ENCODE measurements at places on chromosomes 13 and 19. TPM values are rescaled to one million over a fixed set of nuclear protein-coding genes. Genes with fewer than 3 reads are reported as not detected.

DNA sequence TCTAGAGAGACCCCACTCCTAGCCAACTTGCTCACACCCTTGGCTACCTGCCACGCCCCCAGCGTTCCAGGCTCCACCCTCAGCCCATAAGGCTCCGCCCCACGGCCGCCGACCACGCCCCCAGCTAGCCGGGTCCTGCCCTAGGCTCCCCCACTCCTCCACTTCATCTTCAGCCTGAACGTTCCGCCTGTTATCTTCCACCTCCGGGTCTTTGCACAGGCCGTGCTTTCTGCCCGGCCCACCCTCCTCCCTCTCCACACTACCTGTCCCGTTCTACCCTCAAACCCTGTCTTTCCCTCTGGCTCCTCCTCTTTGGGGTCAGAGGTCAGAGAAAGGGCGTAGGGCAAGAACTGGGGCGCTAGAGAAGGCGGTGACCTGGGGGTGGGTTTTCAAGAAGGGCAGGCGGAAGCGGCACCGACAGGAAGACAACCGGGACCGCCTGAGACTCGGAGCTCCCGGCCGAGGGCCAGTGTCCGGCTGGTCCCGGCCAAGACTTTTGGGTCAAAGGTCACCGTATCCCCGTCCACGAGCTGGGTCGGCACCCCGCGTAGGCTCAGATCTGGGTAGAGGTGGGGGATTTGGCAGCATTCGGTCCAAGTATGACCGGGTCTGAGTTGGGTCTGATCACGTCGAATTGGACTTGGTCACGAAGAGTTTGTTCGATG is 2.2 kb downstream of the PDE4C start:
- no peaks in the 10 kb centered on the region for H3K36me3 ChIP-seq
- DNase-seq, result no peak
- H3K4me3 ChIP-seq, result peak overlapping the region; percentile 79
- peaks cover 13% of the 10 kb centered on the region for H3K27me3 ChIP-seq
- H3K4me1 ChIP-seq, result peaks cover 19% of the 10 kb centered on the region
- H3K27ac ChIP-seq, result peak overlapping the region; percentile 64

DNA sequence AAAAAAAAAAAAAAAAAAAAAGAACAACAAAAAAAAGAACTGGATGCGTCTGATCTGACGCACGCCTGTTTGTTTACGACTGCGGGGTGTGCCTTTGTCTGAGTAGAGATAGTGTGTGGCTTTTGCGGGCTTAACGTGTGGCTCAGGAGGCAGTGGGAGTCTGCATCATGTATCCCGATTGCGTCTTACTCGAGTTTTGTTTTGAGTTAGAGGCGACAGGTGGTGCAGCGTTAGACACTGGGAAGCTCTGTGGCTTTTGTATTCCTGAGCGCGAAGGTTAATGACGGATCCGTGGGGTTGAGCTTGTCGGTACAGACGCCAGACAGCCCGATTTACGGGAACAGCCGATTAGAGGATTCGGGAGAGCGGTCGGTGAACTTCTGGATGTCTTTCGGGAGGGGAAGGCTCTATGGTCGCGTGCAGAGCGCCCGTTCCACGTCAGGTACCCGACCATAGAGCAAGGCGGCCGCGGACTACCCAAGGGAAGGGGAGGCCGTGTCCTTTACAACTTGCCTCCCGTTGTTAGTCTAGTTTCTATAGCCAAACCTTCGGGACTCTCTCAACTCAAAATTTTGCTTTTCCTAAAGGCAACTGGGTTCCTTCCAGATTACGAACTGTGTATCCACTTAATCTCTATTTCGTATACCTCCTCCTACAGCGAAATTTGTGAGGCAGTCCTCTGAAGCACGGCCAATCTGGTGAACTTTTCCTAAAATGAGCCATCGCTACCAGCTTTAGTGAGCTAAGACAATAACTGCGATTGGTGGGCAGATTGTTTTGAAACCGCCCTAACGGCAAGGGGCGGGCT is 926 bp upstream of the HNRNPUL1 start:
- H3K27me3 ChIP-seq, result no peaks in the 10 kb centered on the region
- peaks cover 21% of the 10 kb centered on the region for H3K36me3 ChIP-seq
- peak overlapping the region; percentile 100 for H3K27ac ChIP-seq
- peaks cover 40% of the 10 kb centered on the region for H3K4me1 ChIP-seq
- DNase-seq, result peak; percentile 86

DNA sequence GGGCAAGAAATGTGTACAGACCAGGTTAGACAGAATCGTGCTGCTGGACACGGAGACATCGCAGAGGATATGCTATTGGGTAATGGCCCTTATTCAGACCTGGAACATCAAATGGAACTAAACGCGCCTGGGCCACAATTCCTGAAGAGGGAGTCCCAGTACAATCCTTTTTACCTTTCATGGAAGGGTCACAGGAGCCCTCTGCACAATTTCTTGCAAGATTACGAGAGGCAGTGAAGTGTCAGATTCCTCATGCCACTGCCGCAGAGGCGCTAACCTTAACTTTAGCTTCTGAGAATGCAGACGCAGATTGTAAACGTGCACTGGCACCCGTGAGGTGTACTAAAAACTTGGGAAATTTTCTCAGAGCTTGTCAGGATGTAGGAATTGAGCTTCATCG is 18.1 kb downstream of the CLEC4M start:
- no peak overlapping the region for H3K4me3 ChIP-seq
- DNase-seq, result no peak
- no peaks in the 10 kb centered on the region for H3K4me1 ChIP-seq
- no peak overlapping the region for H3K27ac ChIP-seq

DNA sequence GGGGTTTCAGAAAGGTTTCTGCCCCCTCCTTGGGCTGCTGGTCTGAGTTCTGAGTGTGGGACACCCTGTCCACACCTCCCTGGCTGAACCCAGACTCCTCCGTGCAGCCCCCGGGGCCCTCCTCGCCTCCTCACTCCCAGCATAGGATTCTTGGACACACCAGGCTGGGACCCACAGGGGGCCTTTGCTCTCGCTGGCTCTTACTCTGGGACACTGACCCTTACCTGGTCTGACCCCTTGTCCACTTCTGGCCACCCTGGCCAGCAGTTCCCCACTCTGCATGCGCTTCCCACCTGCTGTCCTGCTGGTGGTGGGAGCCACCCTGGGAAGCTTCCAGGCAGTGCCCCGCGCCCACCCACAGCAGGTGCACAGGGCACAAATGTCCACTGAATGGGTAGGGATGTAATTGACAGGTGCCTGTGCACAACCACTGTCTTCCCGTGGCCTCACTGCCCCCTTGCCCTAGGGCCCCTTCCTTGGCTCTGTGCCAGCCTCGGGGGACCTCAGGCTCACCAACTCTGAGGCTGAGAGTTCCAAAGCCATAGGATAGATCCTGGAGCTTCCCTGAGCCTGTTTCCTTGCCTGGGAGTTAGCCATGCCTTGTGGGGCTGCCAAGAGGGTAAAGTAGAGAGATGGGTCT is 7.0 kb upstream of the SLC25A42 start:
- DNase-seq, result no peak
- no peak overlapping the region for H3K27ac ChIP-seq
- H3K27me3 ChIP-seq, result no peaks in the 10 kb centered on the region
- H3K4me1 ChIP-seq, result no peaks in the 10 kb centered on the region

DNA sequence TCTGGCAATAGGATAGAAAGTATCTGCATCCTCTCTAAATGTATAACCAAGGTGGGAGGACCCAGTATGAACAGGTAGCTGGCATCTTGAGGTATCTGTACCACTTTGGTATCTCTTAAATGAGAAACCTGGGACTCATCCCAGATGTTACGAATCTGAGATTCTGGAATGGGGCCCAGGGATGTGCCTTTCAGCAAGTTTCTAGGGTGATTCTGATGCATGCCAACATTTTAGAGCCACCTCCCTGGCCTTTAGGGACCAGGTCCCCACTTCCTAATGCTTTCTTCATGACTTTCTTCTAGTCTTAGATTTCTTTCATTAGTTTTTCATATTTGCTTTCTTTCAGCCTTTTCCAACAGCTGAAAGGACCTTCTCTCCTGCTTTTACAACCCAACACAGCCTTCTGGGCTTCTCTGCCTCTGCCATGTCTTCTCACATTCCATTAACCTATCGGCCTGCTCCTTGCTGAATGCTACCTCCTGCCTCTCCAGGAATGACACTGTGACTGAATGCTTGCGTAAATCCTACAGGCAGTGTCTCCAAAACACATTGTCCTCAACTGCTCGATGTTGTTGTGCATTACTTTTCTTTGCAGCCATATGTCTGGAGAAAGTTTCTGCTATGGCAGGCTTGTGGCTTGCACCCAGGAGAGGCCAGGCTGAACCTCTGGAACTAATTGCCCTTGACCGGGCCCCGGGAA is 284.0 kb downstream of the DNAJC15 start:
- no peak overlapping the region for H3K4me3 ChIP-seq
- DNase-seq, result no peak
- no peaks in the 10 kb centered on the region for H3K36me3 ChIP-seq

GRCh38 chr13:40813667-40814454 is 24.4 kb downstream of the SLC25A15 start:
- no peak overlapping the region for H3K4me3 ChIP-seq
- no peak for DNase-seq
- no peak overlapping the region for H3K27ac ChIP-seq

- H3K36me3 ChIP-seq, result no peaks in the 10 kb centered on the region
- H3K4me1 ChIP-seq, result no peaks in the 10 kb centered on the region
- no peak for DNase-seq
- H3K27ac ChIP-seq, result no peak overlapping the region
- peaks cover 6% of the 10 kb centered on the region for H3K27me3 ChIP-seq
Observed at GRCh38 chr19:5865772-5866171, 4.6 kb downstream of the FUT5 start.

The FSD1 gene
- total RNA-seq, result 13.3 TPM

- H3K4me1 ChIP-seq, result peaks cover 3% of the 10 kb centered on the region
- H3K36me3 ChIP-seq, result no peaks in the 10 kb centered on the region
- no peak for DNase-seq
- H3K27me3 ChIP-seq, result peaks cover 15% of the 10 kb centered on the region
- H3K4me3 ChIP-seq, result no peak overlapping the region
Observed at GRCh38 chr13:91313581-91313980, 33.9 kb upstream of the MIR17HG start.

- DNase-seq, result no peak
- H3K4me1 ChIP-seq, result no peaks in the 10 kb centered on the region
Observed at GRCh38 chr13:21898945-21899344, 228.1 kb downstream of the FGF9 start.

DNA sequence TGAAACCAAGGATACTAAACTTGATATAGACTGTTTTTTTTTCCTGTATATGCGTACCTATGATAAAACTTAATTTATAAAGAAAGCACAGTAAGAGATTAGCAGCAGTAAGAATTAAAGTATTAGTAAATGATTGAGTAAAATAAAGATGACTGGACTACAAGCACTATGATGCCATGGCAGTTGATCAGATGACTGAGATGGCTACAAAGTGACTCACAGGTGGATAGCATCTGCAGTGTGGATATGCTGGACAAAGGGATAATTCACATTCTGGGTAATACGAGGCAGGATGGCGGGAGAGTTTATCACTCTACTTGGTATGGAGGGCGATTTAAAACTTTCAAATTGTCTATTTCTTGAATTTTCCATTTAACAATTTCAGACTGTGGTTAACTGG is 11.8 kb downstream of the HTR2A start:
- peaks cover 42% of the 10 kb centered on the region for H3K27me3 ChIP-seq
- no peak overlapping the region for H3K4me3 ChIP-seq
- DNase-seq, result no peak

The SGCG gene
- total RNA-seq, result 0.70 TPM

GRCh38 chr19:1905863-1906375 is 720 bp downstream of the ADAT3 start:
- DNase-seq, result no peak
- no peaks in the 10 kb centered on the region for H3K36me3 ChIP-seq
- H3K4me3 ChIP-seq, result peak overlapping the region; percentile 87
- peak overlapping the region; percentile 88 for H3K27ac ChIP-seq

The STOML3 gene
- not detected for total RNA-seq

DNA sequence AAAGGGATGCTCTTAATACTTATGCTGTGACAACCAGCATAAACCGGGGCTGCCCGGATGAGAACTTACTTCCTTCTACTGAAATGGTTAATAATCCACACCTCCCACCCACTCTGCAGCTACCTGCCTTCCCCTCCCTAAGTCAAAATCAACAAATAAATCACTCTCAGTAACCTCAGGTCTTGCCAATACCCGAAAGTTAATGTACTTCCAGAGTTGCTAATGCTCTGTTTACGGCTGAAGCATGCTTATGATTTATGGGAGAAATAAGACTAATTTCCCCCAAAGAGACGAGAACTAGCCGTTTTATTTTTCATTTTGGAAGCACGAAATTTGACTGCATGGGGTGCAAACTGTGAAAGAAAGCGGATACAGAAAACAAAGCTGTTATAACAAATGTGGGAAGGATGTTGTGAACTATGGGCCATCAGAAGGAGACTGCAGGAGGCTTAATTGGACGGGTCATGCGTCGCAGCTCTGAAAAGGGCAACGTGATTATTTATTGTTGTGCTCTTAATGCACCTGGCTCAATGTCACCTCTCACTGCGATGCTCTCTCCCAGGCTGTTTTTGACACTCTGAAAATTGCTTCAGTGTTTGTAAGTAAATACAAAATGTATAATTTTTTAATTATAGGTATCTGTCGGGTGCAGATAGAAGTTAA is 114.0 kb upstream of the SLC7A1 start:
- DNase-seq, result no peak
- H3K4me3 ChIP-seq, result no peak overlapping the region

DNA sequence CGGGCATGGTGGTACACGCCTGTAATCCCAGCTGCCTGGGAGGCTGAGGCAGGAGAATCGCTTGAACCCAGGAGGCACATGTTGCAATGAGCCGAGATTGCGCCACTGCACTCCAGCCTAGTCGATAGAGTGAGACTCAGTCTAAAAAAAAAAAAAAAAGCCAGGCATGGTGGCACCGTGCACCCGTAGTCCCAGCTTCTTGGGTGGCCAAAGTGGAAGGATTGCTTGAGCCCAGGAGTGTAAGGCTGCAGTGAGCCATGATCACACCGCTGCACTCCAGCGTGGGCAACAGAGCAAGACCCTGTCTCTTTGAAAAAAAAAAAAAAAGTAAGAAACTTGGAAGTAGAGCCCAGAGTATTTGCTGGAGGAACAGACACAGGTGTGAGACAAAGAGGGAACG is 27.7 kb downstream of the CCDC8 start:
- peaks cover 2% of the 10 kb centered on the region for H3K4me1 ChIP-seq
- H3K36me3 ChIP-seq, result peaks cover 41% of the 10 kb centered on the region
- H3K27ac ChIP-seq, result no peak overlapping the region
- no peaks in the 10 kb centered on the region for H3K27me3 ChIP-seq
